ENCODE measurements at places on chromosomes 5 and 9.

GRCh38 chr5:159855476-159856191 lies 60.6 kb upstream of the ADRA1B start:
- DNase-seq, result no peak

- DNase-seq, result no peak
These were observed 64.0 kb upstream of the UBTD2 start for GRCh38 chr5:172347496-172348052.

- DNase-seq, result no peak
These were observed 2.6 kb upstream of the SEMA6A start for GRCh38 chr5:116577064-116577788.

- DNase-seq, result no peak
These were observed 152.8 kb downstream of the OLFM1 start for GRCh38 chr9:135240222-135240621.

DNA sequence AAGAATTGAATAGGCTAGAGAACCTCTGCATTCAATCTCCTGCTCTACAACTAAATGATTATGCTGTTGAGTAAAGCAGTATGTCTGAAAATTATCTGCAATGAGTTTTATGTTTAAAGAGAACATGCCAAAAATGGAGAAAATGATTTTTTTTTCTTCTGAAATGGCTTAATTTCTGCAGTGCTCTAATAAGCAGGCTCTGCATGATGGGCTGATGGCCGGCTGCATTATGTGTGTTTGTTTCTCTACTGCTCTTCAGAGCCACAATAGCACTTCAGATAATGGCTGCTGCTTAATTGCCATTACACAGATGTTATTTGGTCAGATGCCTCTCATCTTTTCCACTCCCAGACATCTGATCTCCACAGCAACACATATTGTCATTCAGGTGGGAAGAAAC lies 286.4 kb upstream of the DMAC1 start:
- no peak for DNase-seq

DNA sequence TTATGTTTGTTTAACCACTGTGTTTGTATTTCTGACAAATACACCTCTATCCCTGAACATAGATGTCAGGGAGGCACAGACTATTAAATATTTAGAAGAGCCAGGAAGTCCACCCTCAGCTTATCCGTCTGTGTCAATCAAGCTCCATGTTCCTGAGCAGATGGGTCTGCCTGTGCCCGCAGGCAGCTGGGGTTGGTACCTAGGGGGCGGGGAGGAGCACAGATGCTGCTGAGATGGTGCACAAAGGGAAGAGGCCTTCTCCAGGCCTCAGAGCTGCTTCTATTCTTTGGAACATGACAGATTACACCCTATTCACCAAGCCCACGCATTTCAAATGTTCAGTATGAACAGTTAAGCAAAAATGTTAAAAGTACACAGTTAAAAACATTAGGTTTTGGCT lies 142.1 kb downstream of the EPB41L4A start:
- DNase-seq, result no peak

DNA sequence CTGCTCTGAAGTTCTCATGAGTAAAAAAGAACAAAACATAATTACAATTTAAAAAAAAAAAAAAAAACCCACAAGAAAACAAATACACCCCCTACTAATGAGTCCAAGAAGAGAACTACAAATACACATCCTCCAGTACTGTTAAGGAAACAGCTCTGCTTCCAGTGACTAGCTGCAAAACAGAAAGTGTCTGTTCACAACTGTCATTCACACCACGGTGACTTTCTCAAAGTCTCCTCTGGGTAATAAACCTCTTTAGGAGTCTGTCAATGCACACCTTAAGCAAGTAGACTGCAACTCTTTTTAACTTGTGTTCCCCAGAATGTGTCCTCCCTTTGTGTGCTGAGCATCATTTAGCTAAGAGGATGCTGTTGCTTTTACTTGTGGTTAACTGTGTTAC lies 6.2 kb downstream of the REEP5 start:
- DNase-seq, result no peak

- DNase-seq, result no peak
These were observed 118.7 kb downstream of the PSD2 start for GRCh38 chr5:139914218-139914807.

DNA sequence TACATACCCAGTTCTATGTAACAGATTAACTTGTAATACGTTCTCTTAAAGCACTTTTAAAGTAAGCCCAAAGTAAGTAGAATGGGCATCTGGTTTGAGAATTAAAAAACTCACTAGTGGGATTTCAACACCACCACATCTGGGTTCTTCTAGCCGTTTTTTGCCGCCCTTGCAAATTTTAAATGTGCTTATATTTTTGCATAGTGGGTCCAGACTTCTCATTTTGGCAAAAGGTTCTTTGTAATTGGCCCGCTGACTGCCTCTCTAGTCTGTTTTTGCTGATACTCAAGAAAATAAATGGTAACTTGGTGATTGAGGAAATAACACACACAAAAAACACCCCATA lies 582 bp upstream of the FBXO4 start:
- no peak for DNase-seq

All from T-helper 1 cell (primary cell).